ENCODE measurements at places on chromosomes 11 and 22. TPM values are rescaled to one million over a fixed set of nuclear protein-coding genes. Genes with fewer than 3 reads are reported as not detected.

Gene CEP57
- total RNA-seq, result 78.9 TPM

Gene BTG4
- total RNA-seq, result not detected

DNA sequence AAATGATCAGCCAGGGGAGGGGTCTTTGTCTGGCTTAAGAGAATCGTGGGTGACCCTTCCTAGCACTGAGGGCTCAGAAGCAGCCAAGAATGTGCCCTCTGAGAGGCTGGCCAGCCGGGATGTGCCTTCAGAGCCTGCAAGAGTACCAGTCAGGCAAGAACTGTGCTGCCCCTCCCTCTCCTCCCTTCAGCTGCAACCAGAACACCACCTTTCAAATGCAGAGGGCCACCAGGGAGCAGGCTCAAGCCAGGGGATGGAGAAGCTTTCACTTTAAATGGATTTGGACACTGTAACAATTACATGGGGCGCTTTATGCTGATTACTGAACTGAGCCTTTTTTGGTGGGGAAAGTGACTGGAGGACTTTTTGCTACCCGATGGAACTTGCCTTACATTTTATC lies 44.9 kb upstream of the TENM4 start:
- no peak overlapping the region for H3K27ac ChIP-seq
- no peaks in the 10 kb centered on the region for H3K4me1 ChIP-seq
- no peaks in the 10 kb centered on the region for H3K27me3 ChIP-seq
- no peak for DNase-seq

- no peak overlapping the region for H3K27ac ChIP-seq
- no peaks in the 10 kb centered on the region for H3K4me1 ChIP-seq
- H3K27me3 ChIP-seq, result no peaks in the 10 kb centered on the region
- DNase-seq, result no peak
These were observed 71.2 kb downstream of the CACNA1I start for GRCh38 chr22:39641660-39642310.

- H3K36me3 ChIP-seq, result no peaks in the 10 kb centered on the region
- H3K27ac ChIP-seq, result no peak overlapping the region
- DNase-seq, result no peak
- H3K4me1 ChIP-seq, result no peaks in the 10 kb centered on the region
These were observed 342.6 kb downstream of the SOX6 start for GRCh38 chr11:16013649-16014275.

- DNase-seq, result no peak
- no peaks in the 10 kb centered on the region for H3K36me3 ChIP-seq
- no peak overlapping the region for H3K4me3 ChIP-seq
- H3K27ac ChIP-seq, result no peak overlapping the region
- H3K27me3 ChIP-seq, result no peaks in the 10 kb centered on the region
These were observed 56.1 kb downstream of the RBFOX2 start for GRCh38 chr22:35972559-35972958.

Data from CD4-positive, alpha-beta memory T cell (primary cell).